ENCODE measurements at places on chromosomes 11 and 22.

DNA sequence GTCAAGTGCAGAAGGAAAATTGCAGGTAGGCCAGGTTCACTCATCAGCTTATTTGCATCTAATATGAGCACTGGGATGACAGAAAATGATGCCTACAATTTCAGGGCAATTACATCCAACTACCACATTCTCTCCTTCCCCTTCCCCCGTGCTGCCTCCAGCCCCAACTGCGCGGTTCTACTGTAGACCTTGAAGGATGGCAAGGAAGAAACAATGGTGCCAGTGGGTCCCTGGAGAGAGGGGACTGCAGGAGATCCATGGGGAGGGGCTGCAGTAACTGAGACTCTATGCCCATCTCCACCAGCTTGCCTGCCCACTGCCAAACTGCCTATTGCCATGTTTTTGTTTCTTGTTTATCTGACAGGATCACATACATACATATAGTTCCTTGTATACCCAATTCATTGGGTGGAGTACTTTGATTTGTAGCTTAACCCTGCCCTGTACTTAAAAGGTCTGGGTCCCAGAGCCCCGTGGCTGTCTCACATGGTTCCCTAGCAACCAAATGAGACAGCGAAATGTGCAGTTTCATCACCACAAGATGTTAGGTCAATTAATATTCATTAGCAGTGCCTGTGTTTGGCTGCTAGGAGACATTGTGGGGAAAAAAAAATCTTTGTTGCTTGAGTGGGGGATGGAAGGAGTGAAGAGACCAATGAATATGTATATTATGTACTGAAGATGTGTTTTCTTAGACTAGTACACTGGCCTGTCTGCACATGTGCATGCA lies 253.5 kb upstream of the PLET1 start:
- DNase-seq = no peak

GRCh38 chr11:1771700-1772099 lies 8.0 kb upstream of the CTSD start:
- no peak for DNase-seq

DNA sequence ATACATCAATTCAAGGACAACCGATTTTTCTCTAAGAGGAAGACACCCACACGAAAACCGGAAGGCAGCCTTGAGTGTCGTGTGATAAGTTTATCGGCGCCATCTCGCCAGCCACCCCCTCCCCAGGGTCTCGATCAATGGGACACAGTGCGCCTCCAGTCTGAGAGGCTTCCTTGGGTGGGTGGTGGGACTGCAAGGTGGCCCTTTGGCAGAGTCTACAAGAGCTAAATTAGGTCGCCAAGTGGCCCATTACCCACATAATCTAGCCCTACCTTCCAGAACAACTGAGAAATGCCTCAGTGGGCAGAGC lies 64.0 kb downstream of the CD6 start:
- DNase-seq = no peak

DNA sequence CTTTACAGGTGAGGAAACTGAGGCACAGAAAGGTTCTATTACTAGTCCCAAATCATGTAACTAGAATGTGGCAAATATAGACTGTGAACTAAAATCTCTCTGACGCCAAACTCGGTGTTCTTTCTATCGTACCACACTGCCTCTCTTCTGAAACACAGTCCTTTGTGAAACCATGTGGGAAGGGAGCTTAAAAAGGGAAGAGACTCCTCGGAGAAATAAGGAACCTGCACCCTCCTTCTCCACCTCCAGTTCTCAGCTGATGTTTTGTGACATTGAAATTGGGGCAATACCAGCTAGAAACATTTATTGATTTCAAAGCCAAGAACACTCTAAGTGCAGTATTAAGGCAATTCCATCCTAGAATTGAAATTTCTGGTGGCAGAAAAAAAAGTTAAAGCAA lies 76.4 kb upstream of the DRD2 start:
- DNase-seq = no peak

- DNase-seq = no peak
Measured at GRCh38 chr11:128497061-128497775, 90.1 kb downstream of the ETS1 start.

DNA sequence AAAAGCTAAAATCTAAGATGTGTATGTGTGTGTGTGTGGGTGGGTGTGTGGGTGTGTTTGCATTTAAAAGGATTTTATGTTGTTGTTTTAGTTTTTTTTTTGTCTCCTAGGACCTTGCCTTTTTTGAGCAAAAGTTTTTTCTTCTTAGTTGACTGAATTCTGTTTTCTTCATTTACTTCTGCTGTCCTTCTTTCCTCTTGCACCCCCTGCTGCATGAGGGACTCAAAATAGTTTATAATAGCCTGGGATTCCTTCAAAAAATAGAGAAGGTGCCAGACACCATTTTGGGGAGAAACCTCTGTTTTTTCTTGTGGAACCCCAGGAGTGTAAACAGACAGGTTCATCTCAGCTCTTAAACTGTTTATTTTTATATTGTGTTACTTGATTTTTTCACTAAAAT lies 817.7 kb downstream of the TBC1D22A start:
- DNase-seq = no peak

GRCh38 chr22:50318698-50319411 lies 8.0 kb downstream of the DENND6B start:
- DNase-seq = no peak

DNA sequence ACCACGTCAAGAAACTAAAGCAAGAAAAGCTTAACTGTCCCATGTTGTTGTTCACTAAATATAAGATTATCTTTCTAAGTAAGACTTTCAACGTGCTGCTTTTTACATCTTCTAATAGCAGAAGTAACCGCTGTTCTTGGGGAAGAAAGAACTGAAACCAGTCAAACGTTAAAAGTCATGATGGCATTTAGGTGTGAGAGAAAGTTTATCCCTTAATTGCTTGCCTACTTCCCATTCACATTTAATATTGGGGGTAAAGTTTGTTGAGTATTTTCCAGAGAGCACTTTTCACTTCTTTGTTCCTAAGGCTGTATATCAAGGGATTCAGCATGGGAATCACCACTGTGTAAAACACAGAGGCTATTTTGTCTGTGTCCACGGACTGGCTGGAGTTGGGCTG lies 970 bp downstream of the OR5B21 start:
- DNase-seq = no peak

GRCh38 chr22:37244114-37244921 lies at the start of gene RAC2:
Gene RAC2, minus strand, starts transcription at chr22:37244269. Its CDS starts 121 bp downstream, at chr22:37244148.
- peak; percentile 67 for DNase-seq

DNA sequence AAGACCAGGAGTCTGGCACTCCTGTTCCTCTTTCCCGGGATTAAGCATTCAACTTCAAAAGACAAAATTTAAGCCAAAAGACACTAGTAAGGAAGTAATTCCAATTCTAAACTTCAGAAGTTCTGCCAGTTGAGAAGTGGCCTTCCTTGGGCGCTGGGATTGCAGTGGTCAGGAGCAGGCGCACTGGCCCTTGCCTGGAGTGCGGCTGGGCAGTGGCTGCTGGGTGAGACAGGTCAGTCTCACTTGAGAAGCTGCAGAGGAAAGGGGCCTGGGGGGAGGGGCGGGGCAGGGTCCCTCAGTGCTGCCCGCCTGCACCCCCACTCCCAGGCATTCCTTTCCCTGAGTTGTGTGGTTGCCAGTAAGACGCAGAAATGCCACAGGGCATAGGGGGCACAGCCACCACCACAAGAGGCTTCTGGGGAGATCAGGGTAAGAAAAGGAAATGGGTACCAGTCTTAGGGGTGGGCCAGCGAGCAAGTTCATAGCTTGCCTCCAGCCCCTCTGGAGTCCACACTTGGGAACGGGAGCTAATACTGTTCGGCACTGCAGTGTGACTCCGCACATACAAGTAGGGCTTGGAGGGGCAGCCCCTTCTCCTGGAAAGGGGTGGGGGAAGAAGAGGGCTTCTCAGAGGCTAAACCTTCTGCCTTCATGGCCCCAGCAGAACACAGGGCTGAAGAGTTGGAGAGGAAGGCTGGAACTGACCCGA lies 5.5 kb downstream of the MRPL49 start:
- DNase-seq = no peak

DNA sequence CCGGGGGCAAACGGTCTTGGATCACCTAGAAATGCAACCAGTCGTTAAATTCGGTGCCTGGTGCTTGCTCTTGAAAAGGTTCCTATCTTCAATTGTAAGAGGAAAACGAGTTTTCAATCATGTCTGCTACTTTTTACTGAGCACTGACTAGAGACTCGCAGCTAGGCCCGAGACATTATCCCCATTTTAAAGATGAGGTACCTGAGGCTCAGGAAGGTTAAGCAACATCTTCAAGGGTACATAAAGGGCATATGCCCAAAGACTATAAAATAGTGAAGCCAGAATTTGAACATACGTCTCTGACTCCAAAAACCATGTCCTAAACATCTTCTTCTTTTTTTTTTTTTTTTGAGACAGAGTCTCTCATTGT lies 638 bp upstream of the PISD start:
- DNase-seq = no peak

DNA sequence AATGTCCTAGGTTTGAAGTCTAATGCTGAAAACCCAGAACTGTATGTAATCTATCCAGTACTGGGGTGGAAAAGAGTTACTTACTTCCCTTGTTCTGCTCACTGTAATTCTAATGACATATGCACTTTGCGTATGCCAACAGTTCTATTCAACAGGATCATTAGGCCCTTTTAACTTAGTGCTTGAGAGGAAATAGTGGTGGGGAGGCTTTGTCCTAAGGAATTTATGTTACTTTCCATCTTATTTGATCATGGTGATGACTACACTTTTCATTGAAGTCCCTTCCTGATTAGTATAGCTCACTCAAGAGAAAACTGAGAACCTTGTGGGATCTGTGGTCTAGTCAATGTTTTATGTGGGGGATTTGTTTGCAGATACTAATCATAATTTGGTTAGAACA lies 348.2 kb downstream of the GUCY1A2 start:
- DNase-seq = no peak

- no peak for DNase-seq
Measured at GRCh38 chr11:26063915-26064314, 268.0 kb upstream of the ANO3 start.
